SK-N-MC (cell line): ENCODE measurements at places on chromosomes 16 and 17.

DNA sequence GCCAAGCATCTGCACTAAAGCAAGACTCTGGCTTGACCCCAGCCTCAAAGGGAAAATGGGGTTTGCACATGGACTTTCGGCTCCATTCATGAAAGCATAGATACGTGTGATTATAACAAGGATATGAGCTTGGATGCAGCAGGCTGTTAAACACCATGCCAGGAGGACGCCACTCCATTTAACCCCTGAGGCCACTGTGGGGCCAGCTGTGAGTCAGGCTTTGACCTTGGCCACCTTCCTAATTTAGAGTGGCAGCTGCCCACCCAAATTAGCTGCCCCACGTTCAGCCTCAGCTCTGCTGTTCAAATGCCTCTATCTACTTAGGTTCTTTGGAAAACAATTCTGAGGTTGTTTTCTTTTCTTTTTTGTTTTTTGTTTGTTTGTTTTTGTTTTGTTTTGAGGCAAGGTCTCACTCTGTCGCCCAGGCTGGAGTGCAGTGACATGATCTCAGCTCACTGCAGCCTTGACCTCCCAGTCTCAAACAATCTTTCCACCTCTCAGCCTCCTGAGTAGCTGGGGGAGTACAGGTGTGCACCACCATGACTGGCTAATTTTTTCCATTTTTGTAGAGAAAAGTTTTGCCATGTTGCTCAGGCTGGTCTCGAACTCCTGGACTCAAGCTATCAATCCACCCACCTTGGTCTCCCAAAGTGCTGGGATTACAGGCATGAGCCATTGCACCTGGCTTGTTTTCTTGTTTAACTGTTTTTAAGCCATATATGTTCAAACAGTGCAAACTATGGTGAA lies 23.2 kb upstream of the KIFC3 start:
- no peak for DNase-seq

DNA sequence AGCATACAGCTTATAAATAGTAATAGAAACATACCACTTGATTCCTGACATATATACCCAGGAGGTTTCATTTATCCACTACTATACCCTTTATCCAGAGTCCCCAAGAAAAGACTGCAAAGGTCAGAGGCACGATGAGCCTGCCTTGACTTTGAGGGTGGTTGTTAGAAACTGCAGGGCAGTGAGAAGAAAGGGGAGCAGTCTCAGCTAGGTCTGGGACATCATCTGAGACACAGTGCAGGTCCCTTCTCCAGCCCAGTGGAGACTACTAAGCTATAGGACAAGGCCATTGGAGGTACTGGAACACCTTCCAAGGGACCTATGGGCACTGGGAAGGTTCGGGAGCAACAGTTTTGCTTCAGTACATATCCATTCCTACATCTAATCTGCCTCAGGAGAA lies 20.2 kb upstream of the TEKT3 start:
- no peak for DNase-seq

GRCh38 chr16:74923766-74924460 lies 61.0 kb downstream of the WDR59 start:
- DNase-seq, result no peak

DNA sequence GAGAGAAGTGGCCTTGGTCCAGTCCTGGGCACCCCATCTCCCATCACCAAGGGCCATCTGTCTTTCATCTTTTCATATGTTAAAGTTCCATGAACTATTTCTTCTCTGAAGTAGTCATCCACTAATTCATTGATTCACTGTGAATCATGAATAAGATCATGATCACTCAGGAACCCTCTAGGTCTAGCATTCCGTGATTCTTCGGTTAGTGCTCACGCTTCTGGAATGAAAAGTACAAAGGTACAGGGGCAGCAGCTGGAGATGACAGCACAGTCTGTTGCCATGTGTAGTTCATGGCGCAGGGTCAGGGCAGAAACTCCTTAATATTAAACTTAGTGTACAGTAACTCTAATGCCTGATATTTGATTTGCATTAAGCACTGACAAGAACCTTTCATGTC lies 127.1 kb downstream of the CDH13 start:
- DNase-seq, result no peak

DNA sequence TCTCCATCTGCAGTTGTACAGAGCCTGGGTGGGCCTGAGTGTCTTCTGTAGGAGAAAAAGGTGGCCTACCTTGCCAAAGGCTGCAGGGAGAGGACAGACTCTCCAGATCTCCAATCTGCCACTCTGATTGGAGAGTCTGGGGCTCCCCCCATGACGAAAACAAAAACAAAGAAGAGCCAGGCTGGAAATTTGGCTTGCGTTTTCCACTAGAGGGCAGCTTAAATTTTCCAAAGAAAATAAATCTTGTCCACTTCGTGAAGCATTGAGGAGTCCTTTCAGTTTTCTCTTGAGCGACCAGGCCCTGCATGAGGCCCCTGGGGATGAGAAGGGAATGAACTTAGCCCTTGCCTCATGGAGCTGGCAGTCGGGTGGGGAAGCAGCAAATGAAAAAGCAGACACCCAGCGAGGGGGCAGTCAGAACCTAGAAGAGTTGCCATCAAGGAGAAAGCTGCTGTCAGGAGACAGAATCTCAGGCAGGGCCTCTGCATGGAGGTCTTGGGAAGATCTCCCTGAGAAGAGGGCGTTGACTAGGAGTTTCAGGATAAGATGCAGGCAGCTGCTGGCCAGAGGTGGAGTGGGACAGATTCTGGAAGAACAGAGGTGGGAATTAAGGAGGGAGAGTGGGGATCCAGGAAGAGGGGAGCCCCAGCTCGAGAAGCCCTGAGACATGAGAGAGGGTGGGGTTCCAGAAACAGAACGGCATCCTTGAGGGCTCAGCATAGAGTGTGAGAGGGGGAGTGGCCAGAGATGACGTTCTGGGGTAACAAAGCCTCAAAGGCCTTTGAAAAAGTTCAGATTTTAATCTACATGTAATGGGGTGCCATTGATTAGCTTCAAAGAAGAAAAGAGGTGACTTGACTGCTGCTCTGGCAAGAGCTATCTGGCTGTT lies 8.4 kb upstream of the SHCBP1 start:
- no peak for DNase-seq

DNA sequence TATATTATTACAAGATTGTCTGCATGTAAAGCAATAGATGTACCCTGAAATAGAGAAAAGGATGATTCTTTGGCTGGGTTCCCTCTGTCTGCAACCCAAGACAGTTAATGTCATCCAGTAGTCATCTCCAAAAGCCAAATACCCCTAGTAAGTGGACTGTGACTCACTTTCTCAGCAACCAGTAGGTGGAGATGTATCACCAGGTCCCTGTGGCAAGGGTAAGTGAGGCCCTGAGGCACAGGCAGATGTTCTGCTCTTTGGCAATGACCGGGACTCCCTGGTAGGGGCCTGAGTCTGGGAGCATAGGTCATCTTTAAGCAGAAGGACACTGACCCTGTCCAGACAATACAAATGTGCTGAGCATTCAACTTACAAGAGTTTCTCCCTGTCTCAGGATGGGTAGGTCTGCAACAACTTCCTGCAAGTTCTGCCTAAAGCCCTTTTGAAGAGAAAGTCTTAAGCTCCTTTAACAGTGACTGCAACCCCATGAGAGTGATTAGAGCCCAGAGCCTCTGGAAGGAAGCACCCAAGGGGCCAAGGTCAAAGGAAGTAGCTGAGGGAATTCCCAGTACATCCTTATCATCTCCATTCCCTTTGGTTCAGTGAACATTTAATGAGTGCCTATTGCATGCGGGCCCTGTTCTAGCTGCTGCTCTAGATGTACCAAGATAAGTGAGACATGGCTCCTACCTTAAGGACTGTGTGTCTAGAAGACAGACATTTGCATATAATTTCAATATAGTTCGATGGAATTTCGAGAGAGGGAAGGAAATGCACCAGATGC lies 31.9 kb downstream of the PMP22 start:
- no peak for DNase-seq

GRCh38 chr16:84982434-84982833 lies 28.9 kb downstream of the ZDHHC7 start:
- DNase-seq, result no peak

- no peak for DNase-seq
Observed at GRCh38 chr17:77577491-77577890, 381.0 kb upstream of the TNRC6C start.

GRCh38 chr16:66468321-66468965 lies 41.3 kb downstream of the BEAN1 start:
- DNase-seq, result no peak

- no peak for DNase-seq
Observed at GRCh38 chr16:88911136-88911945, 44.9 kb upstream of the PABPN1L start.
